Stimulated activated CD8-positive, alpha-beta memory T cell treated with anti-CD3 and anti-CD28 coated beads, Interleukin-15, amount 100 ng/mL, for 4 hours (primary cell): ENCODE measurements at places on chromosomes 5 and 9.

GRCh38 chr5:96718635-96719077 lies 56.5 kb downstream of the CAST start:
- no peak for DNase-seq

- no peak for DNase-seq
Observed at GRCh38 chr9:121082075-121082474, 7.3 kb downstream of the CNTRL start.

GRCh38 chr9:97550386-97550785 lies 48.9 kb downstream of the TMOD1 start:
- no peak for DNase-seq

GRCh38 chr9:84788803-84789462 lies 119.4 kb downstream of the NTRK2 start:
- DNase-seq = no peak

- DNase-seq = no peak
Observed at GRCh38 chr5:76331126-76331525, 72.0 kb upstream of the IQGAP2 start.

- DNase-seq = no peak
Observed at GRCh38 chr5:36389245-36389644, 87.5 kb upstream of the RANBP3L start.

GRCh38 chr9:20805766-20806165 lies 121.7 kb downstream of the FOCAD start:
- no peak for DNase-seq

DNA sequence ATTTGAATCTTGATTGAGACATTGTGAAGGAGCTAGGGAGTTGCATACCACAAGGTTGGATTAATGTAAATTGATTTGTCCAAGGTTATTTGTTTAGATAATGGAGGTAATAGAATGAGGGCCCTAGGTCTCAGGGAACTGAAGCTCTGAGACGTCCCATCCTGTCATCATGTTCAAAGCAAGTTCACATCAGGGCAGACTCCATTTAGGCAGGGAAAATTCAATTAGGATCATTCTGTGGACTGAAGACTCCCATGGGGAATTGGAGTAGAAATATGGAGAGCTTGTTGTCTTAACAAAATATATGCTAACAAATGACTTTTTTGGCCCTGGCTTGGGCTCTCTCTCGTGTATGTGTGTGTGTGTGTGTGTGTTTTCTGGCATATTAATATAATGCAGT lies 722.0 kb upstream of the ADAMTS16 start:
- no peak for DNase-seq

DNA sequence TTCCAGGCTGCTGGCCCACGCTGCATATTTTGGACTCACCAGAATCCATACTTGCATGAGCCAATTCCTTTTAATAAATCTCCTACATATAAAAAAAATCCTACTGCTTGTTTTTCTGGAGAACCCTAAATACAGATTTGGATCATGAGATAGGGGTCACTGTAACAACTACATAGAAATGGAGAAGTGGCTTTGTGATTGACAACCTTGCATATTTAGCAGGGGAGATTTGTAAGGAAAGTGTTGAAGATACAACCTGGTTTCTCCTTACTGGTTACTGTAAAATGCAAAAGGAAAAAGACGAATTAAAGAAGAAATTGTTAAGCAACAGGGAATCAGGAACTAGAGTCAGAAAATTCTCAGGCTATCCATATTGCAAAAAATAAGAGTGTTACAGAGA lies 74.8 kb downstream of the HABP4 start:
- DNase-seq = no peak

DNA sequence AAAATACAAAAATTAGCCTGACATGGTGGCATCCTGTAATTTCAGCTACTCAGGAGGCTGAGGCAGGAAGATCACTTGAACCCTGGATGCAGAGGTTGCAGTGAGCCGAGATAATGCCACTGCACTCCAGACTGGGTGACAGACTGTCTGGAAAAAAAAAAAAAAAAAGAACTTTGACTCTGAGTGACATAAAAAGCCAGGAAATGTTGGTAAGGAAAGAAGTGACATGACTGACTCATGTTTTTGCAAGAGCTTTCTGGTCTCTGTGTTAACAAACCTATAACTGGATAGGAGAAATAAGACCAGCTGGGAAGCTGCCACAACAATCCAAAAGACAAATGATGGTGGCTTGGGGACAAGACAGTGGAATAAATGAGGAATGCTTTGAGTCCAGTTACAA lies 272.1 kb downstream of the HINT1 start:
- DNase-seq = no peak
